ENCODE measurements at places on chromosomes 12 and 14.

DNA sequence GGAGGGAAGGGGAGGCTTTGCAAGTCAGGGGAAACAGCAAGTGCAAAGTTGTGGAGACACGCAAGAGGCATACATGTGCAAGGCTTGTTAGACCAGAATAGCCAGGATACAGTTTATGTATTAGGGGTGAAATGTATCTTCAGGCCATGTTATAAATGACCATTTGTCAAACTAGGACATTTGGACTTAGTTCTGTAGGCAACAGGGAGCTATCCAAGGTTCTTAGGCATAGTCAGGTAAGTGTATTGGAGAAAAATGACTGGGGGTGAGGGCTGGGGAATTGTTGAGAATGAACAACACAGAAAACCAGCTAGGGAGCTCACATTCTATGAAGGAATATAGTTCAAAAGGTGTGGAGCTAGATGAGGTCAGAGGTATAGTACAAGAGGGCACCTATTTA lies 42.5 kb downstream of the TPH2 start:
- peaks cover 1% of the 10 kb centered on the region for H3K27me3 ChIP-seq
- H3K27ac ChIP-seq, result no peak overlapping the region
- H3K4me3 ChIP-seq, result no peak overlapping the region
- H3K36me3 ChIP-seq, result no peaks in the 10 kb centered on the region
- no peak for DNase-seq

- no peak overlapping the region for H3K27ac ChIP-seq
- H3K4me1 ChIP-seq, result no peaks in the 10 kb centered on the region
- no peak for DNase-seq
- no peak overlapping the region for H3K4me3 ChIP-seq
Measured at GRCh38 chr12:83753904-83754303, 1067.2 kb downstream of the TMTC2 start.

GRCh38 chr14:22059201-22059600 lies 385.6 kb upstream of the OR4E1 start:
- no peak for DNase-seq
- no peaks in the 10 kb centered on the region for H3K36me3 ChIP-seq
- H3K4me1 ChIP-seq, result no peaks in the 10 kb centered on the region
- peaks cover 5% of the 10 kb centered on the region for H3K27me3 ChIP-seq
- H3K27ac ChIP-seq, result no peak overlapping the region

DNA sequence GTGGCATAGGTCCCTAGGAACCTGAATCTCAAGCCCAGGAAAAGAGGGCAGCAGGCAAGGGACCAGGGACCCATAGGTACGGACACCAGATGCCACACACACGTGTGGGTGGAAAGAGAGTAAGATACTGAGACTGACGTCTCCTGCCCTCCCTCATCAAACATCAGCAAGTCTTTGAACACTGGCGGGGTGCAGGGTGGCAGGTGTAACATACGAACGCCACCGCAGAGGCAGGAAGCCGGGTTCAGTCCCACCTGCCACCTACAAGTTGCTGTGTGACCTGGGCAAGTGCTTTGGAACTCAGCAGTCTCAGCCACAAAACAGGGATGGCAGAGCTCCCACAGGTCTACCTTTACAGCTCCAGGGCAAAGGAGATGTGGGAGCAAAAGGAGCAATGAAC lies 11.1 kb downstream of the ACTN1 start:
- peaks cover 4% of the 10 kb centered on the region for H3K4me1 ChIP-seq
- H3K27me3 ChIP-seq, result peaks cover 1% of the 10 kb centered on the region
- no peaks in the 10 kb centered on the region for H3K36me3 ChIP-seq
- no peak overlapping the region for H3K27ac ChIP-seq
- no peak overlapping the region for H3K4me3 ChIP-seq
- no peak for DNase-seq

- no peaks in the 10 kb centered on the region for H3K4me1 ChIP-seq
- no peak for DNase-seq
- H3K27ac ChIP-seq, result no peak overlapping the region
- no peaks in the 10 kb centered on the region for H3K36me3 ChIP-seq
- H3K4me3 ChIP-seq, result no peak overlapping the region
Measured at GRCh38 chr14:96136371-96137005, 68.2 kb upstream of the BDKRB2 start.

GRCh38 chr12:68880660-68881325 lies 52.2 kb downstream of the CPM start:
- DNase-seq, result no peak
- no peaks in the 10 kb centered on the region for H3K27me3 ChIP-seq
- H3K4me1 ChIP-seq, result no peaks in the 10 kb centered on the region
- H3K4me3 ChIP-seq, result no peak overlapping the region

DNA sequence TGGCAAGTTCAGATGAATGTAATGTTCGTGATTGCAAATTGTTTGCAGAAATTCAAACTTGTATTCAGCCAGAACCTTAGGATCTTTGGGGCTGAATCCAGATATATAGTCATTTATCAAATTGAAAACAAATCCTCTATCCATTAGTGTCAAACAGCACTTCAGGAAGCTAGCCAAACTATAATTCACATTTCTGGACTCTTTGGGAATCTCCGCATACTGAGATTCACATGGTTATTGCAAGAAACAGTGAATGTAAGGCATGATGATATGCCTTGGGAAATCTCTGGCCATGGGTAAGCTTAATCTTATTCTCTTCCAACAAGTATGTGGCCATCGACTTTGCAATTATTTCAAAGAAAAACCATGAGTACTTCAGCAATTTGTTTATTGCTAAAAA lies 98.5 kb downstream of the KLHL28 start:
- H3K27me3 ChIP-seq, result no peaks in the 10 kb centered on the region
- no peak overlapping the region for H3K27ac ChIP-seq
- H3K4me1 ChIP-seq, result no peaks in the 10 kb centered on the region
- no peak overlapping the region for H3K4me3 ChIP-seq
- H3K36me3 ChIP-seq, result no peaks in the 10 kb centered on the region

DNA sequence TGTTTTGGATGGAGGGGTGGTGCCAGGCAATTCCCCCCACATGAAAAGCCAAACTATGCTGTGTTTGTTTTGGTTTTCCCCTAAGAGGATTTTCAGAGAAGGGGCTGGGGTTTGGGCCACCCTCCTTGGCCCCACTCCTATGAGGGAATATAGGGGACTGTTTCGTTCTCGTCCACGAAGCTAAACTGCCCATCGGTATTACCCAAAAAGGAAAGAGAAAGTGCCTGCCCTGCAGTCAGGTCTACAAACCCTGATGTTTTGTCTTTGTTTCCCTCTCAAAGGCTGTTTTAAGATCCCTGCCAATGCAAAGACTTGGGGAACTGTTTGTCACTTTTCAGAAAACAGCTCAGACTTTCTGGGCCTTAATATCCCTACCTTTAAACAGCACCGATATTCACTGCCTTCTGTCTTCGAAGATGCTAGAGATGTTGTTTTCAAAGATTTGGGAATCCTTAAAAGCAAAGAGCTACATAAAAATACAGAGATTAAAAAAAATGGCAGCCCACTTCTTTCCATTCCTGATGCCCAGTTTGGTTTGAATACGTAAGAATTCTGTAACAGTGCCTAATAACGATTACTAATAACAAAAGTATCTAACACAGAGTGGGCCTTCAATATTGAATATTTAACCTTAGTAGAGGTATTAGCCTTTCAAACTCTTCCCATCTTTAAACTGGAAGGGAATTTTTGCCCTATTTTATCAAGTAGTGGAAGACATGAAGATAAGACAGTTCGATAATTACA lies 518.4 kb downstream of the MED13L start:
- H3K4me3 ChIP-seq, result no peak overlapping the region
- DNase-seq, result no peak
- no peaks in the 10 kb centered on the region for H3K36me3 ChIP-seq
- peaks cover 2% of the 10 kb centered on the region for H3K27me3 ChIP-seq

DNA sequence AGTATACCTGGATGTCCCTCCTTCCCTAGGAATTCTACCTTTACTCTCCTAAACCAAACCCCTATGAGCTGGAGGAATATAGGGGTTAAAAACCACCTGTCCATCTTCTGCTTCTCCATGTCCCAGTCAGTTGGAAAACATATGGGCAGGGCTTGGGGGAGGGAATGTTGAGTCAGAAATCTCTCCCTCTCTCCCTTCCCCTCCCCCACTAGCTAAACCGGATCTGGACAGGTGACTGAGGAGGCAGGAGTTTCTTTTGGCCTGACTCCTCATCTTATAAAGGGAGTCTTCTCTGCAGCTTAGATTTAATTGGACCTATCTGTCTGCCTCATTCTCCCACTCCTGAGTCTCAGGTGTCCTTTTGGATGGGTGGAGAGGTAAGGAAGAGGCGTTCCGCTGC lies 6.1 kb downstream of the ERBB3 start:
- no peaks in the 10 kb centered on the region for H3K36me3 ChIP-seq
- no peaks in the 10 kb centered on the region for H3K4me1 ChIP-seq
- H3K4me3 ChIP-seq, result no peak overlapping the region
- H3K27ac ChIP-seq, result no peak overlapping the region

GRCh38 chr14:79418649-79419415 lies 792.5 kb downstream of the DIO2 start:
- no peak overlapping the region for H3K27ac ChIP-seq
- no peaks in the 10 kb centered on the region for H3K36me3 ChIP-seq
- no peaks in the 10 kb centered on the region for H3K27me3 ChIP-seq
- no peak for DNase-seq
- H3K4me3 ChIP-seq, result no peak overlapping the region
- no peaks in the 10 kb centered on the region for H3K4me1 ChIP-seq

DNA sequence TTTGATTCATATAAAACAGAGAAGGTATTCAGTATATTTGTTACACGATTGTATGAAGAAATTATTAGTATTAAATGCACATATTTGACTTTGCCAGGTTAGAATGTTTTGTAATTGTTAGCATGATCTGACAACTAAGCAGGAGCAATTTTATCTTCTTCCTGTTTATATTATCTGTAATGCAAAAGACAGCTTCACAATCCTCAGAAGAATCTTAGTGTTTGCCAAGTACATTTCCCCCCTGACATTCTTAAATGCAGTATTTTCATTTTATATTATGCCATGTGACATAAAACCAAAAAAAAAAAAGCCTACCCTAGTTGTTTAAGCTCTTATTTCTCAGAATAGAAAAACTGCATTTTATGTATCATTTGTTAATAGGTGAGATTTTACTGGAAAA lies 469.4 kb downstream of the FOXG1 start:
- no peak overlapping the region for H3K27ac ChIP-seq
- H3K4me1 ChIP-seq, result no peaks in the 10 kb centered on the region
- H3K27me3 ChIP-seq, result no peaks in the 10 kb centered on the region
- peaks cover 4% of the 10 kb centered on the region for H3K36me3 ChIP-seq
- H3K4me3 ChIP-seq, result no peak overlapping the region

- H3K27ac ChIP-seq, result no peak overlapping the region
- H3K27me3 ChIP-seq, result no peaks in the 10 kb centered on the region
- H3K4me1 ChIP-seq, result no peaks in the 10 kb centered on the region
- no peaks in the 10 kb centered on the region for H3K36me3 ChIP-seq
- H3K4me3 ChIP-seq, result no peak overlapping the region
Measured at GRCh38 chr12:32455607-32456071, 56.3 kb downstream of the FGD4 start.

GRCh38 chr14:53888535-53889386 lies 67.9 kb downstream of the BMP4 start:
- DNase-seq, result no peak
- no peaks in the 10 kb centered on the region for H3K4me1 ChIP-seq
- H3K27ac ChIP-seq, result no peak overlapping the region
- H3K27me3 ChIP-seq, result peaks cover 1% of the 10 kb centered on the region

DNA sequence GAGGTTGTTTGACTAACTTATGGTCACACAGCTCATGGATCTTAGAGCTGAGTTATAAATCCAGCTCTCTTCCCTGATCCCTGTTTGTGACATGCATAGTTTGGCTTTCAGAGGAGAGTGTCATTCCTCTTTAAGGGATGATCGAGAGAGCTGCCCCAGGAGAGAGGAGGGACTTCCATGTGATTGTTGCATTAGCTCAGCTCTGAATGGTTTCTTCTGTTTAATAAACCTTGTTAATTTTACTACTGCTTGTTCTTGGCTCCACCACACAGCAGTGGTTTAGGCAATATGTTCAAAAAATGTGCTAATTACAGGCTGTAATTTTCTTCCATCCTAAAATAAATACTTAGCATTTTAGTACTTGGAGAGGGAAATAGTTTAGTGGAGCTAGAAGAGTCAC lies 152.5 kb downstream of the C12orf75 start:
- H3K4me1 ChIP-seq, result no peaks in the 10 kb centered on the region
- no peak overlapping the region for H3K27ac ChIP-seq
- DNase-seq, result no peak

- no peaks in the 10 kb centered on the region for H3K27me3 ChIP-seq
- no peak overlapping the region for H3K27ac ChIP-seq
- no peaks in the 10 kb centered on the region for H3K4me1 ChIP-seq
- no peaks in the 10 kb centered on the region for H3K36me3 ChIP-seq
- no peak for DNase-seq
- no peak overlapping the region for H3K4me3 ChIP-seq
Measured at GRCh38 chr12:82099216-82099615, 259.0 kb downstream of the CCDC59 start.

GRCh38 chr14:103019236-103019635 lies 38.1 kb downstream of the CDC42BPB start:
- no peak overlapping the region for H3K27ac ChIP-seq
- H3K4me1 ChIP-seq, result peaks cover 6% of the 10 kb centered on the region
- no peaks in the 10 kb centered on the region for H3K36me3 ChIP-seq
- H3K4me3 ChIP-seq, result no peak overlapping the region
- peaks cover 5% of the 10 kb centered on the region for H3K27me3 ChIP-seq

GRCh38 chr12:14716848-14717444 lies 20.5 kb upstream of the GUCY2C start:
- DNase-seq, result peak; percentile 27
- H3K27ac ChIP-seq, result no peak overlapping the region
- H3K4me3 ChIP-seq, result no peak overlapping the region
- H3K4me1 ChIP-seq, result no peaks in the 10 kb centered on the region

DNA sequence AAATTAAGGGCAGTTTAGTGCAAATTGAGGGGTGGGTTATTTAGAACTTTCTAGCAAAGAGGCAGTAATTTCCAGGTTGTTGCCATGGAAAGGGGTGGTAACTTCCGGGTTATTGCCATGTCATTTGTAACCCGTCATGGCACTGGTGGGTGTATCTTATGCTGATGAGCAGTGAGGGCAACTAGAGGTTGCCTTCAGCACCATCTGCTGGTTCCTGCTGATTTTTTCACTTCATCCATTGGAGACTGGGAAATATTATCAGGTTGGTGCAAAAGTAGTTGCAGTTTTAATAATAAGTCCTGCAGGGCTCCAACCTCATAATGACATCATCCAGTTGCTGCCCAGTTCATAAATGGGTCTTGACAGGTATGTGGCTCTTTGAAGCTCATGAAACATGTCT lies 24.4 kb upstream of the SERPINA4 start:
- H3K27me3 ChIP-seq, result peaks cover 6% of the 10 kb centered on the region
- H3K36me3 ChIP-seq, result no peaks in the 10 kb centered on the region
- no peak overlapping the region for H3K4me3 ChIP-seq

- peaks cover 36% of the 10 kb centered on the region for H3K4me1 ChIP-seq
- no peak overlapping the region for H3K27ac ChIP-seq
- DNase-seq, result no peak
- H3K36me3 ChIP-seq, result peaks cover 10% of the 10 kb centered on the region
- H3K27me3 ChIP-seq, result peaks cover 5% of the 10 kb centered on the region
- no peak overlapping the region for H3K4me3 ChIP-seq
Measured at GRCh38 chr12:6540181-6540877, 6.0 kb downstream of the GAPDH start.

DNA sequence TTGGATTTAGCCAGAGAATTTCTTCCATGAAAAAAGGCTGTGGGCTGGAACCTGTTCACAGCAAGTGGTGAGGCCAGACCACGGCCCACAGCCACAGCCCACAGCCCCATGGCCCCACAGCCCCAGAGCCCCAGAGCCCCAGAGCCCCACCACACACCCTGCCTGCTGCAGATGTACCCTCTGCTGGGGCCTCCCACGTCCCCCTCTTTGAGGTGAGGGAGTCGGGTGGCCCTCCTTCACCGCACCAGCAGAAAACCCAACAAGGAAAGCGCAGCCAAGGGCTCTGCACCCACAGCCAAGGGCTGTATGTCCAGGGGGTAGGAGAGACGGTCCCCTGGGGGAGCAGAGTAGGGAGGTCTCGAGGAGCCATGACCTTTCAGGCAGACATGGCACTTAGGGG lies 327.5 kb upstream of the DIO3 start:
- no peaks in the 10 kb centered on the region for H3K4me1 ChIP-seq
- H3K27ac ChIP-seq, result no peak overlapping the region
- H3K27me3 ChIP-seq, result peaks cover 2% of the 10 kb centered on the region
